ENCODE measurements at places on chromosomes 7 and 10.

GRCh38 chr10:126135941-126136595 is 239.7 kb downstream of the FANK1 start:
- DNase-seq = no peak

DNA sequence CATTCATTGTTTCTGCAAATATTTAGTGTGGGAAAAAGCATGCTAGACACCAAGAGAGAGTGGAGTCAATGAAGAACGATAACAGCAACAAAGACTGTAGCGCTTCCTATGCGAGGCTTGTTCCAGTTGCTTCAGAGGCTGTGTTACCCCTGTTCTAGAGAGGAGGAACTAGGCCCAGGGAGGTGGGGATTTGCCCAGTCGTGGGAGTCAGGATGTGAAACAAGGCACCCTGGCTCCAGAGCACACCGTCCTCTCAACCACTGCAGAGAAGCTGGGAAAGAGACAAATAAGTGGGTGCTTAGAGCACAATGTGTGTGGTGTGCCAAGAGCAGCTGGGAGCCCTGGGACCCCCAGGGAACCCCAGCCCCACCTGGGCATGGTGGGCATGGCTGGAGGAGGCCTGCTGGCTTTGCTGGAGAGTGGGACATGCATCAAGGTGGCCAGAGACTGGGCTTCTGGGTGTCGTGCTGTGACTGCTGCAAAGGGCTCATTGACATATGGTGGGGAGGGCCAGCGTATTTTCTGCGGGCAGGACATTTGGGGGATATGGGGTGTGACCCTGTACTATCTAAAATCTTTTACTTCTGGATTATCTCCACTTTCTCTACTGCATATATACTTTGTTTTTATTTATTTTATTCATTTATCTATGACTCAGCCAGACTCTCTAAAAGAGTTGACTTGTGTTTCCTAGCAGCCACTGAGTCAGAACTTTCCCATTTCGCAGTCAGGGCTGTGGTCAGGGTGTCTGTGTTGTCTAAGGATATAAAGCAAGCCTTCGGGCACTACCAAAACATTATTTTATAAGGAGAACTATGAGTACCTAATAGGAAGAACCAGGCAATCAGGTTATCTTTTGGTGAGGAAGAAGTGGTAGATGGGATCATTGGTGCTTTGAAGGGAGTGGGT is 95.4 kb downstream of the TCF7L2 start:
- DNase-seq = no peak

- no peak for DNase-seq
These were observed 31.7 kb downstream of the TPST1 start for GRCh38 chr7:66236713-66237303.

GRCh38 chr10:60399328-60399727 is 9.7 kb upstream of the ANK3 start:
- no peak for DNase-seq

- DNase-seq = no peak
These were observed 59.7 kb upstream of the LAMB4 start for GRCh38 chr7:108189733-108190388.

DNA sequence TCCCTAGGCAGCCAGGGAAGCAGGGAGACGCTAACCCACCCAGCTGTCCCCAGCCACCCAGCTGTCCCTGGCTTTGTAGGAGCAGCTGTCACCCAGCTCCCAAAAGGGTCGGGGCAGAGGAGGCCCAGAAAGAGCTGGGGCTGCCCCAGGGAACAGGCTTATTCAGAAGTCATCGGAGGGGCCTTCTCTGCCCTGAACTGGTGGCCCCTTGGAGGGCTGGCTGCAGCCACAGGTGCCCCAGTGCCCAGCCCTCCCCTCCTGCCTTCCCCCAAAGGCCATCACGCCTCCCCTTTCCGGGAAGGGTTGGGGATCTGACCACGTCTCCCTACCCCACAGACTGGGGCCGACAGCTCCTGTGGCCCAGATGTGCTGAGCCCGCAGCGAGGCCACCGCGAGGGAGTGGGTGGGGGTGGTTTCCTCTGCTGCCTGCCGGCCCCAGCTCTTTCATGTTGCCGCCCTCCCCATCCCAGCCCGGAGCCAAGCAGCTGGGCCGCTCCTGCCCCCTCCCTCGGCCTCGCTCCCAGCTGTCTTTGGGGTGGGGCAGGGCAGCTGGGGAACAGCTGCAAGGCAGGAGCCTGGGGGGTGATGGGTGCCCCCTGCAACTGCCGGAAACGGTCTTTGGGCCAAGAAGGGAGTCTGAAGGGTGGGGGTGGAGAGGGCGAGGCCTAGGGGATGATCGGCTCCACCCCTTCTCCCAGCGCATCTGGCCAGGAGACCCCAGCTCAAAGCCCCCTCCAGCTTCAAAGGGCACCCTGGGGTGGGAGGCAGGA is 16.8 kb downstream of the TRIM8 start:
- no peak for DNase-seq

DNA sequence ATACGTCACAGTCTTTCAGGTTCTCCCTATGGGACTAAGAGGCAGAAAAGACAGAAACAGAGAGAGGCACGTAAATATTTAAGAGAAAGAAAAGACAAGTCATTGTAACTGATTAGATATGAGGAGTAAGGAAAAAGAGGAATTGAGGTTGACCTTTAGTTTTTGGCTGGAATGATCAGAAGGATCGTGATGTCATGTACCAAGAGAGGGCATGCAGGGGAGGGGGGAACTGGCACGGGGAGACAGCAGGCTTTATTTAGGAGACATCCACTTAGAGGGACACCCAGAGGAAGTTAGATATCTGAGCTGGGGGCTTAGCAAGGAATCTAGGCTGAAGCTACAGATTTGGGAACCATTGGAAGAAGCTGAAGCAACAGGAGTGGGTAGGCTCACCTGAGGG is 9.2 kb upstream of the LRRC20 start:
- DNase-seq = no peak

- no peak for DNase-seq
These were observed 1.1 kb downstream of the WASL start for GRCh38 chr7:123747620-123748141.

DNA sequence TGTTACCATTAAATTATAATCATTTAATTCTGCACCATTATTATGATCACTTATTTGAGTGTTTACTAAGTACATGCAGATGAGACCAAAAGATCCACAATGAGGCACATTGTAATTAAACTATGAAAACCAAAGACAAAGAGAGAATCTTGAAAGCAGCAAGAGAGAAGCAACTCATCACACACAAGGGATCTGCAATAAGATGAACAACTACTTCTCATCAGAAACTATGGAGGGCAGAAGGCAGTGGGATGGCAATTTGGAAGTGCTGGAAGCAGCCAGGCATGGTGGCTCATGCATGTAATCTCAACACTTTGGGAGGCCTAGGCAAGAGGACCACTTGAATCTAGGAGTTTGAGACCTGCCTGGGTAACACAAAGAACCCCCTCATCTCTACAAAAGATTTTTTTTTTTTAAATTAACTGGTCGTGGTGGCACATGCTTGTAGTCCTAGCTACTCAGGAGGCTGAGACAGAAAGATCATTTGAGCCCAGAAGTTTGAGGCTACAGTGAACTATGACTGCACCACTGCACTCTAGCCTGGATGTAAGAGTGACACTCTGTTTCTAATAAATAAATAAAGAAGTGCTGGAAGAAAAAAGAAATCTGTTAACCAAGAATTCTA is 47.7 kb downstream of the CDK6 start:
- DNase-seq = no peak

DNA sequence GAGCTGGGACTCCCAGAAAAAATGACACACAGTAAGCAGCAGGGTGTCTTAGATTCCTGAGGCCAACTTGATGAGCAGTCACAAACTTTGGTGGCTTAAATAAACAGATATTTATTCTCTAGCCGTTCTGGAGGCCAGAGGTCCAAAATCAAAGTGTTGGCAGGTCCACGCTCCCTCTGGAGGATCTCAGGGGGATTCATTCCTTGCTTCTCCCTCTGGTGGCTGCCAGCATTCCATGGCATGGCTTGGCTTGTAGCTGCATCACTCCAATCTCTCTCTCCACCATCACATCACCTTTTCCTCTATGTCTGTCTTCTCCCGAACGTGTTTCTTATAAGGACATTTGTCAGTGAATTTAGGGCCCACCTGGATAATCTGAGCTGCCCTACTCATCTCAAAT is 98.4 kb downstream of the OSBPL3 start:
- no peak for DNase-seq

DNA sequence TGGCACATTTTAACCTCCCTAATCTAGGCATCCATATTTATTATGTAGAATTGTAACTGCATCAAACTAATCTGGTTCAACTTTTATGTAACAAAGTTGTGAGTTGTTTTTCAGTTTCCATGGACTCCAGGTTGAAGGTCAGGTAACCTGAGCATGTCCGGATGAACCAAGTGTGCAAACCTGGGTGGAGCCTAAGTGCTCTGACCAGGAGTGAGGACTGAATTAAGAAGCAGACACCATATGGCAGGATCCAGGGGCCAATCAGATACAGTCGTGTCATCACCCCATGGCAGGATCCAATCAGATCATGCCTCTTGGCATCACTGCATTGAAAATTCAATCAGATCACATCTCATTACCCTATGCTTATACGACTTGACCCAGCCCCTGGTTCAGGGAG is 41.2 kb upstream of the PHYHIPL start:
- no peak for DNase-seq

- DNase-seq = no peak
These were observed 991.8 kb upstream of the PHF14 start for GRCh38 chr7:9981742-9982349.

GRCh38 chr7:23864973-23865372 is 155.0 kb downstream of the STK31 start:
- no peak for DNase-seq

GRCh38 chr10:77320971-77321471 is 316.6 kb downstream of the KCNMA1 start:
- DNase-seq = no peak

- DNase-seq = no peak
These were observed 280.9 kb downstream of the USP6NL start for GRCh38 chr10:11330383-11331045.

GRCh38 chr10:32035038-32035437 is 21.2 kb downstream of the KIF5B start:
- no peak for DNase-seq

- no peak for DNase-seq
These were observed 42.9 kb downstream of the NRCAM start for GRCh38 chr7:108413337-108413736.

DNA sequence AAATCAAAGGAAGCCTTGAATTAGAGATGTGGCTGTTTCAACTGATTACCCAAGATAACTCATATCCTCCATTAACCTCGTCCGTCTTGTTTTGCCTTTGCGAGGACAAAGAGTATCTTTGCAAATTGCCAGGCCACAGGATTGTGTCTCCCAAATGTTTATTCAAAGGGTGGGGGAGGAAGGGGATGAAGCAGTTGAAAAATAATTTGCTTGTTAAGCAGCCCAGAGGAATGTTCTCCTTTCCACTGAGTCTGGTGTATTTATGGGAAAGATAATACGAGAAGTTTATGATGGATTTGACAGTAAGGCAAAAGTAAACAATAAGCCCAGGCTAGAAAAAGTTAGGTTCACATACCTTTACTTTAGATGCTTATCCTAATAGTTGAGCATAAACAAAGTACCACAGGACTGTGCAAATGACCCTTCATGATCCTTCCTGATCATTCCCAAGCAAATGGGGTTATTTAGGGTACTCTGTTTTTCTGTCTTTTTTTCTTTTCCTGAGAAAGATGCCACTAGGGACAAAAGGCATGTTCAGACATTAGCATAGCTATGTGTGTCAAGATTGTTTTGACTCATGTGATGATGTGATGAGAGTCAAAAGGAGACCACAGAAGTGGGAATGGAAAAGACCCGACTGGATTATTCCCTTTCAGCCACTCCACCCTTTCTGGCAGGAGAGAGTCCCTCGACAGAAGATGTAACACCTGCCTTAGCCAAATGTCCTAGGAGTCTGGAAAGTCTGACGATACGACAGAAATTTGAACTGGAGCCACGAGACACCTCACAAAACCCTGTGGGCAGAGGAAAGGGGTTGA is 243.0 kb upstream of the GLI3 start:
- no peak for DNase-seq

GRCh38 chr7:117172283-117172682 is 150.6 kb downstream of the WNT2 start:
- DNase-seq = no peak

DNA sequence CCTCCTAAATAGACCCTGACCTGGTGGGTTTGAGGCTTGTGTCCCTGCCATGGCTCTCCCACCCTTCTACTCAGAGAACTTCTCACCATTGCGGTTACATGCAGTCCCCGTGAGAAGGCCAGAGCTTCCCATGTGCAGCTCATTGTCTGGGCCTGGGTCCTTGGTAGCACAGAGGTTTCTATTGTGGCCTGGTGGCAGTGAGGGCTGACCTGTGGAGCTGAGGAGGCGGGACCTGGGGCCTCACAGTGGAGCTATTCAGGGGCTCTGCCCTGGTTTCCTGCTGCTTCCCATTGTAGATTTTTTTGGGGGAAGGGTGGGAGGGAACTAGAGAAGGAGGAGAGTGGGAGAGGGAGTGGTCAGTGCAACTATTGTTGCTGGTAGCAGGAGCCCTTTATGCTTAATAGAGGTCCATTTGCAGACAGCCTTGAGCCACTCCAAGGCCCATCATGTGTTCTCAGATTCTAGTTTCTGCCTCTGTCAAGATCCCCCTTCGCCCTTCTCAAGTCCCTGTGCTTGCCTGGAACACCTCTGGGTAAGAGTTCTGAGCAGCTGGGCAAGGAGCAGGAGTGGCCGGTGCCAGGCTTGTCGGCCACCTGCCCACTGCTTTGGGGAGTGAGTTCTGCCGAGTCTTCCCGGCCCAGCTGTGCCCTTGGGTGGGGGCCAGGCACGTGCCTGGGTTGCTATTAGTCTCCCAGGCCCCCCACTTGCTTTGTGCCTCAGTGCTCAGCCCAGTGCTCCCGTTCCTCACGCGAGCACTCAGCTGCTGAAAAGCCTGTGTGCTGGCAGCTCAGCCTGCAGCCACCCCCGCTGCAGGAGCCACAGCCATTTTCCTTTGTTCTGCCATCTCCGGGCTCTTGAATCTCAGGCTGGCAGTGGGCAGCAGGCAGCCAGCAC is 10.7 kb downstream of the TSPAN14 start:
- no peak for DNase-seq

- no peak for DNase-seq
These were observed 94.3 kb downstream of the PRLHR start for GRCh38 chr10:118501171-118501570.

DNA sequence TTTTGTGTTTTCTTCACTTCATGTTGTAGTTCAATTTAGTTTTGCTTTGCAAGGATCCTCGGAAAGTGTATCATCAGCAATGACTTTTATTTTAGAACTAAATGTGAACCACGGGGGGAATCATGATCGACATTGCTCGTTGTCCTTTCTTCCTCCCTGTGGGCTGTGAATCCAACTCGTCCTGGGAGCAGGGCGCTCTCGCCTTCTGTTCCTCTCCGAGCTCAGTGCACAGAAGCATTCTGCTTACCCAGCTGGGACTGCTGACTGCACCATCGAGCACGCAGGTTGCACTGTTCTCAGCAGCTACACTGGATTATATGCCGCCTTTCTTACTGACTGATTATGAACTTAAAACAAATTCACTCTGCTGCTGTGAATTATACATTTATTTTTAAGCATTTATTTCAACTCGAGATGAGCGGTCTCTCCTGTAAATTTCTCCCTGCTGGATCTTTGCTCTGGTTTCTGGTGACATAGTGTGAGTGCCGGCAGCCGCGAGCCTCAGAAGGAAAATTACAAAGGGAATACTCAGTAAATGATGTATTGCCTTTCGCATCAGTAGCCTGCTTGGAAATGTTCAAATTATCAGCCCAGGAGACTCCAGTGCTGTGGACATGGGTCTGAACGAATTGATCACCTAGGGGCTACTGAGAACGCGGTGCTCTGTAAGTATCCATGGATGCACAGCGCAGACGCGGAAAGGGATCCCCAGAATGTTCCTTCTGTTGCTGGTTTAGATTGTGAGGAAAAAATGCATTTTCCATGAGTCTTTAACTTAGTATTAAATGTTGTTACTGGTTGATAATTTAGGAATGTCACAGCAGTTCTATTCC is 92.6 kb downstream of the PTPRE start:
- no peak for DNase-seq

All from cortex of kidney (tissue), 1 donor.